Right atrium auricular region (tissue), 2 donors: ENCODE measurements at places on chromosomes 7 and 10.

DNA sequence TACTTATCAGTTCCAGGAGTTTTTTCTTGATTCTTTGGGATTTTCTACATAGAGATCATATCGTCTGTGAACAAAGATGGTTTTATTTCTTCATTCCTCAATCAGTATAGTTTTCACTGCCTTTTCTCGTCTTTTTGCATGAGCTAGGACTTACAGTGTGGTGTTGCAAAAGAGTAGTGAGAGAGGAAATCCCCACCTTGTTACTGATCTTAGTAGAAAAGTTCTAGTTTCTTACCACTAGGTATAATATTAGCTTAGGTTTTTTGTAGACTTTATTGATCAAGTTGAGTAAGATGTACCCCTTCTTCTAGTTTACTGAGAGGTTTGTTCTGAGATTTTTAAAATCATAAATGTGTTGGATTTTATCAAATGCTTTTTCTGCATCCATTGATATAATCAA, 123.3 kb downstream of the TMEM26 start:
- H3K27ac ChIP-seq: no peak overlapping the region
- no peaks in the 10 kb centered on the region for H3K4me1 ChIP-seq
- no peak for DNase-seq
- no peaks in the 10 kb centered on the region for H3K36me3 ChIP-seq
- H3K4me3 ChIP-seq: no peak overlapping the region

- H3K36me3 ChIP-seq: no peaks in the 10 kb centered on the region
- no peaks in the 10 kb centered on the region for H3K27me3 ChIP-seq
- no peak overlapping the region for H3K4me3 ChIP-seq
- DNase-seq: no peak
- no peaks in the 10 kb centered on the region for H3K4me1 ChIP-seq
These were observed 29.9 kb upstream of the DLD start for GRCh38 chr7:107860981-107861652.

GRCh38 chr7:191105-191980, 1.0 kb upstream of the FAM20C start:
- peak; percentile 81 for DNase-seq
- peak overlapping the region; percentile 71 for H3K4me3 ChIP-seq
- no peaks in the 10 kb centered on the region for H3K27me3 ChIP-seq
- H3K4me1 ChIP-seq: peaks cover 38% of the 10 kb centered on the region

DNA sequence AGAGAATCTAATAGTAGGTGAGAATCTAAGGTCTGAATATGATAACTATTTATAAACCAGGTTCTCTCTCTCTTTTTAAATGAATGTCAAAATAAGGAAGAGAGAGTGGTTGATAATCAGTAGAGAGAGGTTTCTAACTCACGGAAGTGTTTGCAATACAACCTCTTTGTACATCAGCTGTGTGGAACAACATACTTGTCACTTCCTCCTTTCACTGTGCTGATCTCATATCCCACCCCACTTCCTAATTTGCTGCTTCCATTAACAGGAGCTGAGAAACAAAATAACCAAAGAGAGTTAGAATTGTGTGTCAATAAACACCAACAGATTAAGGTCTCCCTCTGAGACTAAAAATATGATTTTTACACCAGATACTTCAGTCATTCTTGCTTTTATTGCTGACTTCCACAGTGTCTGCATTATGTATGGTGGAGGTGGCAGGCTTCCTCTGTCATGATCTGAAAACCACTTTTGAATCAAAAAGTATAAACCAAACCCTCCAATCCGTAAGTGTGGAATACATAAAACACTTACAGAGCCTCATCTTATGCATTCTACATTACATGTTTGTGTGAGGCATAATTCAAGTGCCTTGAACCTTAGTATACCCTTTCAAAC, 25.0 kb downstream of the CACUL1 start:
- H3K27ac ChIP-seq: peak overlapping the region; percentile 25
- no peaks in the 10 kb centered on the region for H3K36me3 ChIP-seq
- peaks cover 63% of the 10 kb centered on the region for H3K4me1 ChIP-seq
- H3K4me3 ChIP-seq: no peak overlapping the region

GRCh38 chr7:1314908-1315450, 82.3 kb downstream of the UNCX start:
- H3K36me3 ChIP-seq: no peaks in the 10 kb centered on the region
- DNase-seq: no peak
- H3K4me1 ChIP-seq: no peaks in the 10 kb centered on the region
- no peaks in the 10 kb centered on the region for H3K27me3 ChIP-seq

GRCh38 chr10:132371641-132372081, 25.3 kb upstream of the PWWP2B start:
- H3K4me1 ChIP-seq: no peaks in the 10 kb centered on the region
- no peak for DNase-seq
- peaks cover 1% of the 10 kb centered on the region for H3K36me3 ChIP-seq
- H3K27me3 ChIP-seq: no peaks in the 10 kb centered on the region

GRCh38 chr7:44393238-44394111, 68.1 kb upstream of the CAMK2B start:
- H3K4me3 ChIP-seq: no peak overlapping the region
- H3K27ac ChIP-seq: no peak overlapping the region
- peaks cover 21% of the 10 kb centered on the region for H3K4me1 ChIP-seq

DNA sequence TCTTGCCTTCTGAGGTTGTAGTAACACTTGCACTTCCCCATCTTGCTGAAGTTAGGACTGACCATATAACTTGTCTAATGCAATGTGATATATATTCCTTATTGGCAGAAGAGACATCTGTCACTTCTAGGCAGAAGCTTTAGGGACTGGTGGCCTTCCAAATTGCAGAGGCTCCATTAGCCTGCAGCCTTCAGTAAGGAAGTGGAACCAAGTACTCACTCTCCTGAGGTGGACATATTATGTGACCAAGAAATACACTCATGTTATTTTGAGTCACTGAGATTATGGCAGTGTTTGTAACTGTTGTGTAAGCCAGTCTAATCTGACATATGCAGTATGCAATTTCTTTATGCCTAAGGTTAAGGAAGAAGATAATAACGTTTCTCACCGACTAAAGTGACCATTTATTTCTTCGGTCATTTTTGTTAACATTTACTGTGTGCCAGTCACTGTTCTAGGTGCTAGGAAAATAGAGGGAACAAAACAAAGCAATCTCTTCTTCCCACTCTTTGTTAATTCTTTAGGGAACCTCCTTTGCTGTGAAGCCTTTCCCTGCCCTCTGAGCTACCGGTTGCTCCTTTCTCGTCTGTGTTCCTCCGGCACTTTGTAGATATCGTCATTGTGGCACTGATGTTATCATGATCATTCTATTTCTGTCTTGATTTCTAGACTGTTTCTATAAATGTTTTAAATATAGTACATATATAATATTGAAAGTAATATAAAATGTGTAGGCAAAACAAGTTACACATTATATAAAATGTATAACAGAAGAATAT, 52.9 kb upstream of the HBP1 start:
- peaks cover 29% of the 10 kb centered on the region for H3K4me1 ChIP-seq
- DNase-seq: no peak
- no peaks in the 10 kb centered on the region for H3K27me3 ChIP-seq
- no peaks in the 10 kb centered on the region for H3K36me3 ChIP-seq

DNA sequence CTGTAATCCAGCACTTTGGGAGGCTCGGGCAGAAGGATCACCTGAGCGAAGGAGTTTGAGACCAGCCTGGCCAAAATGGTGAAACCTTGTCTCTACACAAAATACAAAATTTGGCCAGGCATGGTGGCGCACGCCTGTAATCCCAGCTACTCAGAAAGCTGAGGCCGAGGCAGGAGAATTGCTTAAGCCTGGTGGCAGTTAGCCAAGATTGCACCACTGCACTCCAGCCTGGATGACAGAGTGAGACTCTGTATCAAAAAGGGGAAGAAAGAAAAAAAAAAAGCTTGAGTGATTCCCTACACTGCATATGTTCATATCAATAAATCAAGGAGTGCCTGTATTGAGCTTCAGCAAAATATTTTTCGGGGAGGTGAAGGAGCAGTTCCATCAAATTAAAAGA, 45.8 kb upstream of the SRRM3 start:
- H3K36me3 ChIP-seq: no peaks in the 10 kb centered on the region
- DNase-seq: peak; percentile 77
- H3K27ac ChIP-seq: no peak overlapping the region
- H3K27me3 ChIP-seq: no peaks in the 10 kb centered on the region
- H3K4me3 ChIP-seq: no peak overlapping the region
- no peaks in the 10 kb centered on the region for H3K4me1 ChIP-seq

DNA sequence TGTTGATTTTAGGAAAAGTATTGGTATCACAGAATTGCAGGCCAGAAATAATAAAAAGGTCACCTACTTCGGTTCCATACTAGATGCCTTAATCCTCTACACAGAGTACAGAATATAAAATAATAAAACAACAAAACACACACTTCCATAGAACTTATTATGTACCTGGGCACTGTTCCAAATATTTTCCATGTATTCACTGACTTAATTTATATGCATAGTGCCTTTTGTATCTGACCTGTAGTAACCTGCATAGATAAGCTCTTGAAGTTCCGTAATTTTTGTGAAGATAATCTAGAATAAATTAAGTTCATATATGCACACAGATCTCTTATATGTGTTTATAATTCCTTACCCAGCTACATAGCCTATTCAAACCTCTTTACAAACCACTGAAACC, 78.3 kb downstream of the RAPGEF5 start:
- no peak for DNase-seq
- H3K4me1 ChIP-seq: no peaks in the 10 kb centered on the region
- H3K27me3 ChIP-seq: no peaks in the 10 kb centered on the region
- no peak overlapping the region for H3K4me3 ChIP-seq
- H3K27ac ChIP-seq: no peak overlapping the region

GRCh38 chr7:134548877-134549276, at the start of gene AKR1B15:
AKR1B15 (plus strand) TSS chr7:134549110; CDS start chr7:134564620, 15,510 bp downstream.
- H3K4me3 ChIP-seq: no peak within 1 kb of the TSS
- no peaks in the 10 kb centered on the region for H3K36me3 ChIP-seq
- H3K27me3 ChIP-seq: no peaks in the 10 kb centered on the region
- no peak for DNase-seq
- peak within 1 kb of the TSS; percentile 77 for H3K27ac ChIP-seq
- H3K4me1 ChIP-seq: peaks cover 18% of the 10 kb centered on the region

DNA sequence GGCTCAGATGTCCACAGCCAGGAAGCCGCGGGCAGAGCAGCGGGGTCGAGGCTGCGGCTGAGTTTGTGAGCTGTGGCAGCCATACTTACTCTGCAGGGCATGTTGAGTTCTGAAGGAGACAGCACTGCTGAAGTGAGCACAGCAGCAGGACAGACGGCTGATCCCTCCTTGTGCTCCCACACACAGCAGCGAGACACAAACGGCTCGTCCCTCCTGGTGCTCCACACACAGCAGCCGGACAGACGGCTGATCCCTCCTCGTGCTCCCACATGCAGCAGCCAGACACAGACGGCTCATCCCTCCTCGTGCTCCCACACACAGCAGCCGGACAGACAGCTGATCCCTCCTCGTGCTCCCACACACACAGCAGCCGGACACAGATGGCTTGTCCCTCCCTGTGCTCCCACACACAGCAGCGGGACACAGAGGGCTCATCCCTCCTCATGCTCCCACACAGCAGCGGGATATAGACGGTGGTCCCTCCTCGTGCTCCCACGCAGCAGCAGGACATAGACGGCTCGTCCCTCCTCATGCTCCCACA, 305.1 kb downstream of the PTPRN2 start:
- H3K4me1 ChIP-seq: no peaks in the 10 kb centered on the region
- no peak for DNase-seq
- no peaks in the 10 kb centered on the region for H3K27me3 ChIP-seq

DNA sequence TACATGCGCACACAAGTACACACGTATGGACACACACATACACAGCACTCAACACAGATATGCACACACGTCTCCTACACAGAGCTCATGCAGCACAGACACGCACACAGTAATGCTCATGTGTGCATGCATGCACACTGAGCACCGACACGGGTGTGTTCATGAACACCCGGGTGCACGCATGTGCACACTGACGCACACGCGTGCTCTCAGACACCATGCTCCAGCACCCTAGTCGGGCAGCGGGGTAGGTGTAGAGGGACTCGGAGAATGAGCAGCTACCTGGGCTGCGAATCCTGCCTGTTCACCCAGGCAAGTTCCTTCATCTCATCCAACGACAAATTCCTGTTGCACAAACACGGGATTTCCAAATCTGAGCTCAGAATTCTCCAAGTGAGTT, 184.7 kb downstream of the MAD1L1 start:
- H3K4me3 ChIP-seq: no peak overlapping the region
- H3K4me1 ChIP-seq: no peaks in the 10 kb centered on the region
- no peaks in the 10 kb centered on the region for H3K27me3 ChIP-seq
- DNase-seq: no peak
- peaks cover 5% of the 10 kb centered on the region for H3K36me3 ChIP-seq

DNA sequence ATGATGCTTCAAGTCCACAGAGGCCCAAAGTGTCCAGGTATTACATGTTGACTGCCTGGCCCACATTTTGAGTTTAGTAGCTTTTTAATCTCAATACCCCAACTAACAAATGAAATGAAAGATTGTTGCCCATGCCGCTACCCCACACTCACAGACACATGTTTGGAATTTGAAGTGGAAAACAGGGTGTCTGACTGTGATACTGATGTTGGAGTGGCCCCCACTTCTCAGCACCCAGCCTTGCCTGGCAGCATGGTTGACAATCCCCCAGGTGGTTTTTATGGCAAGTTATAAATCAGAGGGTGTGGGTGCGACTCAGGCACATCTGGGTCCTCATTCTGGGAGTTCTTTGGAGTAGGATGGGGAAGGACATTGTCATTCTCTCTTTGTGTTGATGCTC, 314.7 kb upstream of the ZNF32 start:
- H3K27ac ChIP-seq: no peak overlapping the region
- no peaks in the 10 kb centered on the region for H3K27me3 ChIP-seq
- H3K4me3 ChIP-seq: no peak overlapping the region

- no peak overlapping the region for H3K4me3 ChIP-seq
- no peak for DNase-seq
- H3K27me3 ChIP-seq: no peaks in the 10 kb centered on the region
These were observed 31.4 kb upstream of the PDGFA start for GRCh38 chr7:550881-551614.

GRCh38 chr7:142111499-142111898, at the start of gene MGAM2:
MGAM2 (plus strand) TSS chr7:142111718; CDS start chr7:142116874, 5,156 bp downstream.
- no peaks in the 10 kb centered on the region for H3K36me3 ChIP-seq
- DNase-seq: no peak
- no peaks in the 10 kb centered on the region for H3K27me3 ChIP-seq
- H3K4me3 ChIP-seq: no peak within 1 kb of the TSS
- H3K27ac ChIP-seq: no peak within 1 kb of the TSS

GRCh38 chr7:22361320-22361719, 4.4 kb upstream of the RAPGEF5 start:
- peaks cover 6% of the 10 kb centered on the region for H3K4me1 ChIP-seq
- no peaks in the 10 kb centered on the region for H3K36me3 ChIP-seq
- no peak overlapping the region for H3K27ac ChIP-seq
- H3K27me3 ChIP-seq: no peaks in the 10 kb centered on the region
- no peak overlapping the region for H3K4me3 ChIP-seq

DNA sequence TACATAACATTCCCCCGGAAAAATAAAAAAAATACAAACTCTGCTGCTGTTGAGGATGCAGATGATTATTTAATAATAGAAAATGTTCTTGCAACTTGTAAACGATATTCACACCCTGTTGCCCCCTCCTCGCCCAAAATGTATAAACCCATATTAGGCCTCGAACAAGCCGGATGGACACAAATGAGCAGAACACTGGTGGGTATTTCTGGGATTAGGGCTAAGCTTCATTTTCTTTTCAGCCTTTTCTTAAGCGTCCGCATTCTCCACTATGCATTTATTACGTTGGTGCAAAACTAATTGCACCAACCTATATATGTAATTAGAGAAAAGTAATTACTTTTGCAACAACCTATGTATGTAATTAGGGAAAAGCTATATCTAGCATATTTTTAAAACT, 349 bp upstream of the GNG11 start:
- DNase-seq: no peak
- H3K27me3 ChIP-seq: no peaks in the 10 kb centered on the region
- peaks cover 27% of the 10 kb centered on the region for H3K4me1 ChIP-seq
- peaks cover 3% of the 10 kb centered on the region for H3K36me3 ChIP-seq
- H3K4me3 ChIP-seq: peak overlapping the region; percentile 47
